ENCODE measurements at places on chromosomes 4 and X.

GRCh38 chr4:80878218-80878617 is 152.3 kb upstream of the BMP3 start:
- no peak for DNase-seq

DNA sequence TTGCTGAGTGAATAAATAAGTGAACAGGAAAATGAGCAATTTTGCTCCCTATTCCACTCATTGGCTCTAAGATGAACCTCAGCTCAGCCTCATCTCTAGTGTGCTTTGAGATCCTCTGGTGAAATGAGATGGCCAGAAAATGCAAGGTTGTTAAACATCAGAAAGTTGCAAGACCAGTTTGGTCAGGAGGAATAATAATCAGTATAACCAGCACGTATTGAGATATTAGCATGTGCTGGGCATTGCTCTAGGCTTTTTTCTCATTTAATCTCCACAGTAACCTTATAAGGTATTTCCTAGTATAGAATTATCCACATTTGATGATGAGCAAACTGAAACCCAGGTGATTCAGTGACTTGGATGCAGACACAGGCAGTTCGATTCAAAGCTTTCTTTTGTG is 110.5 kb upstream of the PAK3 start:
- no peak for DNase-seq

- DNase-seq: no peak
Measured at GRCh38 chr4:108586778-108587177, 33.6 kb upstream of the RPL34 start.

DNA sequence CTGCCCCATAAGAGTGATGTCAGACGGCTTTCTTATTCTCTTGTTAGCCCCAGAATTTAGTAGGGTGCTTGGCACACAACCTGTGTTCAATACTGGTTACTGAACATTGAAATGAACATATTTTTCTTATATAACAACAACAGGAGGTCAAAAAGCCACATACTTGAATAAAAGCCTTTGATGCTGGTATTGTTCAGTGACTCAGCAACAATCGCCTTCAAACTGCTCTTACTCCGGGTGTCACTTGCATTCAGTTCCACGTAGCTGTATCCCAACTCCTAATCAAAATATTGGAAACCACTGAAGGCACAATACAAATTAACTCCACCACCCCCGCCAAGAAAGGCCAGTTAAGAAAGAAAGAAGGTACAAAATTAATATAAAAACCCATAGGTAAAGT is 61.5 kb downstream of the RFC1 start:
- no peak for DNase-seq

- DNase-seq: no peak
Measured at GRCh38 chr4:80903020-80903419, 127.5 kb upstream of the BMP3 start.

- no peak for DNase-seq
Measured at GRCh38 chrX:11757397-11757718, 679 bp upstream of the MSL3 start.

GRCh38 chrX:143636831-143637230 is 930 bp upstream of the SLITRK4 start:
- DNase-seq: no peak

DNA sequence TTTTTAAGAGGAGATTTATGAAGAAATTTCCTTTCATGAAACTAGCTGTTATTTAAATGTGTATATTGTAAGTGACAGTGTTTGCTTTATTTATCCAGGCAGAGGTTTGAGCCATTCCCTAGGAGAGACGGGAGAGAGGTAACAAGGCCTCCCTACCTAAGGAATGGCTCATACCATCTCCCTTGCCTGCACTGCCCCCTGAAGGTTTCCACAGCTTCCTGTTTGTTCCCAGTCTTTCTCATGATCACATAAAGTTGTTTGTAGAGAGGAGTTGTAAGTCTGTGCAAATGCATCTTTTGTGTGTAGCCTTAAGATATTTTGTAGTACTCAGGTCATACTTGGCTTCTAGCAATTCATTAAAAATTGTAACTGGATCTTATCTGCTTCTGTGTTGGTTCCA is 1504.5 kb upstream of the PCDH10 start:
- DNase-seq: no peak

DNA sequence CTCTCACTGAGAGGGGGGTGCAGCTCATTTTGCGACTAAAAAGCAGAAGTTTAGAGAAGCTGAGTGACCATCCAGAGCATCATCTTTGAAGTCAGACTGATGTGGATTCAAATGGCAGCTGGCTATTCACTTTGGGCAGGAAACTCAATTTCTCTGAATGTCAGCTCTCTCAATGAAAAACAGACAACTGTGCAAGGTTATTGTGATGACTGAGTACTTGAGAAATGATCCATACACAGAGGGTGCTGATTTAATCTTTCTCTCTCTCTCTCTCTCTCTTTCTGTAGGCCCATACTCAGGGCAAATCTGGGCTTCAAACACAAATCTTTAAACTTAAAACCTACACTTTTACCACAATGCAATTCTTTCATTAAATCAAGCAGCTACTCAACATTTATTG is 185.8 kb upstream of the SLIT2 start:
- peak; percentile 1 for DNase-seq

DNA sequence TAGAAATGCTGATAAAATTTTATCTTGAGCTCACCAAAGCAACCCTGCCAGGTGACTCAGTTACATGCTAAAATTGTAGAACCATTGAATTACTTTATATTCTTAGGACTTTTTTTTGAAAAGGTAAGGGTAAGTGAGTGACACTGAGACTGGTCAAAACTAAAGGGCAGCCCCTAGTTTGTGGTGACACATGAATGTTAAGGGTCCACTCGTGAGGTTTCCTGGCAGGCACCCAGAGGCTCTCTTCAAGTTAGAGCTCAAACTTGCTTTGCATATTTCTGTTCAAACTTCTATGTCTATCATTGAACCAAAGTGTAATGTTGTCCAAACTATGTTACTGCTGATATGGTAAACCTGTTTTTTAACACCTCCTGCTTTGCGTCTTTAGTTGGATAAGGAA is 30.5 kb downstream of the TMPRSS11D start:
- no peak for DNase-seq

DNA sequence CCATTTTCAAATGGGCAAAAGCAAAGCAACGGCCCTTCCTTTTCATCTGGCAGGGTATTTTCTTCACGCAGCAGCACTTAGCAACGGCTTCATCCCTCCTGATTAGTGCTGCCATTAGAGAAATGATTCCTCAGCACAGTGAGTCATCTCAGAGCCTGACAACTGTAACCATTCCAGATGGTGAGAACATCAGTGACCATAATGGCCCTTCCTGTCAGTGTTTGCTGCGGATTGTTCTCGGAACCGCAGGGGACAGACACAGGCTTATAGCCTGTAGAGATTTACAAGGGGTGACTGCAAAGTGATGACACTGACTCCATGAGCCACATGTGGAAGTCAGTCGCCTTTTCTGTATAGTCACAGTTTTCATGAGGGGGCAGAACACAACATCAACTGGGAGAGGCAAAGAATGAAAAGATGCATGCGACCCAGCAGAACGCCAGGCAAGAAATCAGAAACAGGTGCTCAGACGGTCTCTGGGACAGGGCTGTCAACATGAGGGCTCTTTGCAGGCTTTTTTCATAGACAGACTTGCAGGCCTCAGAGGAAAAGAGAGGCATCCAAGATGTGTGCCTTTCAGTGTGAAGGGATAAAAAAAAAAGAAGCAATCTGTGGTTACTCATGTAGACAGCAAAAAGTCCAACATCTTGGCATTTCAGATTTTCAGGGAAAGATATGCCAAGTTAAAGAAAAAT is 69.9 kb upstream of the FBXW7 start:
- DNase-seq: no peak

DNA sequence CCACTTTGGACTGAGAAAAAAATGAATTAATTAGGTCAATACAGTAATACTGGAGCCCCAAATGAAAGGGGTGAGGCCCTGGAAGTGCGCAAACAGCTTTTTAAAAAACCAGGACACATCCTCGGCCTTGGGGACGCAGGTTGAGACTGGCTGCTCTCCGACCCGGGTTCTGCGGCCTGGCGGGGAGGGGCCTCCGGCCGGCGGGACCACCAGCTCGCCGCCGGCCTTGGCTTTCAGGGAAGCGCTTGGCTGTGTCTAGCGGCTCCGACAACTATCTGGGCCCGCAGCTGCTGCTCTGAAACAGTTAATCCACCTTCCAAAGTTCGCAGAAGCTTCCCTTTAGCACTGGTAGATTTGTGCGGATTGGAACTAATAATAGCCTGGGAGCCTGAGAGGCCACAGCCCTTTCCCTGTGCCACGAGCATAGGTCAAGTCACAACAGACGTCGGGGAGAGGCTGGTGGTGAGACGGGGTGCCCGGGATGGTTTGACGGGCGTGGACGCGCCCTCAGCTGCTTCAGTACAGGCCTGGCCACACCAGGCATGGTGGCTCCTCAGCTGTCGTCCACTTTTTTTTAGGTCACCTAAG is 1.1 kb upstream of the SEL1L3 start:
- no peak for DNase-seq

DNA sequence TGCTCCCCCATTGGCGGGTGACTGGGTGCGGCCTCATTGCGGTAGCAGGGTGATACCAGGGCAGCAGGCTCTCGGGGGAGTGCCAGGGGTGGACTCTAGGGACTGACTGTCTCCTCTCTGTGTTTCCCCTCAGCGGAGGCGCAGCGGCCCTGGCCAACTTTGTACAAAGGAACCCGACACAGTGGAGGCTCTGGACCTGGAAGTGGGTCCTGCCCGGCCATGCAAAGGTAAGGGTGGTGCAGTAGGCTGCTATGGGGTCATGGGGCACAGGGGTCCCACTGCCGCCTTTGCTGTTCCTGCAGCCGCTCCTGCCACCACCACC is 16.3 kb downstream of the SULT1B1 start:
- no peak for DNase-seq

DNA sequence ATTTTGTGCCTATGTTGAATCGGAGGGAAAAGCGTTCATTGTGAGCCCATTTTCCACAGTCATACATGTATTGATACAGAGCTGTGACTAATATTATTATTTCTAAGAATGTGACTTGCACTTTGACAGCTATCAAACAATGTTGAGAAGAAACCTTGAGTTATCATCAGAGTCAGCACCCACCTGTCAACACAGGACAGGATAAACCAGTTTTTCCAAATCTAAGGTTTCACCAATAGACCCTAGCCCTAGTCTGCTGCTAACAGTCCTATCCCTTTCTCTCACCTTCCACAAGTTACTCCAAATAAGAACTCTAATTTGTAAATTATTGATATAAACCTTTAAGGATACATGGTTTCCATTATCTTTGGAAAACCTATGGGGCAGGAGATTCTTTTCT is 47.7 kb upstream of the DHX15 start:
- no peak for DNase-seq

DNA sequence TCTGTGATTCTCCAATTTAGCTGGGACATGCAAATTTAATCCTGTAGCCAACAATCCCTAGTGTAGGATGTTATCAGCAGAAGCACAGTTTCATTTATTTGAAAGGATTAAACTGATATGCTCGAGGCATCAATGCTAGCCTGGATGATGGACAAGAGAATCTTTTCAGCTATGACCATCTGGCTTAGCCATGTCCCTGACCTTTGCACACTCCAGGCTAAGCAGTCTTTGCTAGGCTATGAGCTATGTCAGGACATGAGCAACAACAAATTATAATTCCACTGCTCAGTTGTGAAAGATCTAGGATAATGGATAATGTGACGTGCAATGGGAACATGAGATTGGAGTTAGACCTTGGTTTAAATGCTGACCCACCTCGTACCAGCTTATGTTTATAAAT is 32.0 kb downstream of the NPY1R start:
- no peak for DNase-seq

GRCh38 chrX:38277136-38277535 is 50.2 kb downstream of the RPGR start:
- peak; percentile 16 for DNase-seq

Measured in suppressor macrophage treated with lipopolysaccharide for 4 hours (primary cell).